ENCODE measurements at places on chromosomes 1 and 21.

DNA sequence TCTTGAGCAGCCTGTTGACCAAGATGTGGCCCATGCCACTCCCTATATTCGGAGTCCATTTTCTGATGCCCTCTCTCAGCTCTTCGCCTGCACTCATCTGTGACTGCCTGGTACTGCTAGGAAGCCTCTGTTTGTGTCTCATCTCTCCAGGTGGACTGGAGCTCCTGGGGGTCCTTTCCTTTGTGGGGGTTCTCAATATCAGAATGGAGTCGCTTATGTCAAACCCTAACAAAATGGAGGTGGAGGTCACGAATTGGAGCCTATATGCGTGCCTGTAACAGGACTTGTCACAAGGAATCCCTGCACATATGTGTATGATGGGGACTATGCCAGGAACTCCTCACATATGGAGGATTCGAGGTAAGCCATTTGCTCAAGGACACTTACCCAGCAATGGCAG lies 46.7 kb upstream of the ATP5PO start:
- DNase-seq, result no peak

- no peak for DNase-seq
Measured at GRCh38 chr1:118298397-118298796, 113.4 kb upstream of the SPAG17 start.

GRCh38 chr1:154442006-154442740 lies 37.0 kb downstream of the IL6R start:
- DNase-seq, result no peak

GRCh38 chr1:48356901-48357300 lies 115.1 kb downstream of the SPATA6 start:
- no peak for DNase-seq
